Cardiac muscle cell (in vitro differentiated cells and primary cell): ENCODE measurements at places on chromosomes 11 and 22.

DNA sequence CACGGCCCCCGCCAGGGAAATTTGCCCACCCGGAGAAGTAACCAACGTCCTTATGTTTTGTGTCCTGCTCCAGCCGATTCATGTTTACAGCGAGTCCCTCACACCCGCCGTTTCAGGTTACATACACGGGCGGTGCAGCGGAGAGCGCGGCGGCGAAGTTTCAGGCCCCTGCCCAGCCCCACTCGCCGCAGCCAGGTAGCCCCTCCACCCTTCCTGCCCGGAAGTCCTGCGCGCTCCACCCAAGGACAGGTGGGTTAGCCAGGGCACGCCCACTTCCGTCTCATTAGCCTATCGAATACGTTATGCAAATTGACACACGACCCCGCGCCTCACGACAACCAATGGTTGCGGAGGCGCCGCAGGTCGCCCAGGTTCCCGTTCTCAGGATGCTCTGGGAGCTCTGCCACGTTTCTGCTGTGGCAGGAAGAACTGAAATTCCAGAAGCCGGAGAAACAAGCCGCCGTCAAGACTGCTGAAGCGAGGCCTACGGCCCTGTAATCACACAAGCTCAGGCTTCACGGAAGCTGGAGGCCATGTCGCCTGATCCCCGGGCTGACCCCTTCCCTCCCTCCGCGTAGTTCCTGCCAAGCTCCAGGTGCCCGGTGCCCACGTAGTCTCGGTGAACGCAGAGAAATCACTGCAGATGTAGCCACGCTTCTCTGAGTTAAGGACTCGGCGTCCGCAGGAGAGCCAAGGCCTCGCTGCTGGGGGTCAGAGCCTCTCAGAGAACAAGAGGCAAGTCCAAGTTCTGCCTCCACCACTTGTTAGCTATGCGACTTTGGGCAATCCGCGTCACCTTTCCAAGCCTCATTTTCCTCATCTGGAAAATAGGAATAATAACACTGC, 22.4 kb upstream of the MYH9 start:
- no peaks in the 10 kb centered on the region for H3K36me3 ChIP-seq
- peaks cover 10% of the 10 kb centered on the region for H3K4me1 ChIP-seq
- peak overlapping the region; percentile 98 for H3K27ac ChIP-seq
- DNase-seq, result peak; percentile 83
- no peaks in the 10 kb centered on the region for H3K27me3 ChIP-seq

DNA sequence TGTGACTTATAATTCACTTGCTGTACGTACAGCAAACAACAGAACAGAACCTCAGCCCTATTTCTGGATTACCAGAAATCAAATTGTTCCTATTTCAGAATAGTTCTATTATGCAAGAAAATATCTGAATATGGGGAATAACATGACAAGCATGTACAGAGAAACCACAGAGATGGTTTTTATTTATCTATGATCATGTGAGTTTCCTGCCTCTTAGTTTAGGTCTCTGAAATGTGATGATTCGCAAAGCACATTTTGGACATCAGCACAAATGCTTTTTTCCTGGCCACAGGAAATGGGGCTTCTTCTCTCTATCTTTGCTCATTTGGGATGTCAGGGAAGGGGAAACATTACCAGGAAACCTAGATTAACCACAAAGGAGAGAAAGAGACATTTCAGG, 266.7 kb upstream of the CTSC start:
- H3K27me3 ChIP-seq, result no peaks in the 10 kb centered on the region
- no peaks in the 10 kb centered on the region for H3K36me3 ChIP-seq
- H3K4me3 ChIP-seq, result no peak overlapping the region
- H3K4me1 ChIP-seq, result no peaks in the 10 kb centered on the region

- H3K27ac ChIP-seq, result no peak overlapping the region
- no peaks in the 10 kb centered on the region for H3K27me3 ChIP-seq
- no peaks in the 10 kb centered on the region for H3K4me1 ChIP-seq
- no peaks in the 10 kb centered on the region for H3K36me3 ChIP-seq
Measured at GRCh38 chr11:130817330-130817944, 98.8 kb downstream of the SNX19 start.

GRCh38 chr11:24903555-24903954, 406.7 kb downstream of the LUZP2 start:
- DNase-seq, result no peak
- no peak overlapping the region for H3K4me3 ChIP-seq
- no peaks in the 10 kb centered on the region for H3K27me3 ChIP-seq
- H3K4me1 ChIP-seq, result no peaks in the 10 kb centered on the region

GRCh38 chr11:109970516-109971183, 122.5 kb upstream of the ZC3H12C start:
- no peak for DNase-seq
- no peaks in the 10 kb centered on the region for H3K36me3 ChIP-seq
- H3K4me1 ChIP-seq, result peaks cover 22% of the 10 kb centered on the region
- H3K4me3 ChIP-seq, result no peak overlapping the region
- no peaks in the 10 kb centered on the region for H3K27me3 ChIP-seq

- H3K4me1 ChIP-seq, result peaks cover 2% of the 10 kb centered on the region
- no peaks in the 10 kb centered on the region for H3K27me3 ChIP-seq
- peaks cover 4% of the 10 kb centered on the region for H3K36me3 ChIP-seq
- H3K4me3 ChIP-seq, result no peak overlapping the region
- H3K27ac ChIP-seq, result no peak overlapping the region
Measured at GRCh38 chr11:75578977-75579376, 16.9 kb downstream of the SERPINH1 start.

GRCh38 chr11:96396637-96397036, 6.8 kb downstream of the JRKL start:
- H3K27me3 ChIP-seq, result no peaks in the 10 kb centered on the region
- no peaks in the 10 kb centered on the region for H3K36me3 ChIP-seq
- no peaks in the 10 kb centered on the region for H3K4me1 ChIP-seq
- DNase-seq, result no peak

- peak; percentile 76 for DNase-seq
- H3K36me3 ChIP-seq, result no peaks in the 10 kb centered on the region
- no peaks in the 10 kb centered on the region for H3K27me3 ChIP-seq
- peak overlapping the region; percentile 84 for H3K27ac ChIP-seq
Measured at GRCh38 chr11:121741351-121741760, 288.6 kb upstream of the SORL1-AS1 start.

DNA sequence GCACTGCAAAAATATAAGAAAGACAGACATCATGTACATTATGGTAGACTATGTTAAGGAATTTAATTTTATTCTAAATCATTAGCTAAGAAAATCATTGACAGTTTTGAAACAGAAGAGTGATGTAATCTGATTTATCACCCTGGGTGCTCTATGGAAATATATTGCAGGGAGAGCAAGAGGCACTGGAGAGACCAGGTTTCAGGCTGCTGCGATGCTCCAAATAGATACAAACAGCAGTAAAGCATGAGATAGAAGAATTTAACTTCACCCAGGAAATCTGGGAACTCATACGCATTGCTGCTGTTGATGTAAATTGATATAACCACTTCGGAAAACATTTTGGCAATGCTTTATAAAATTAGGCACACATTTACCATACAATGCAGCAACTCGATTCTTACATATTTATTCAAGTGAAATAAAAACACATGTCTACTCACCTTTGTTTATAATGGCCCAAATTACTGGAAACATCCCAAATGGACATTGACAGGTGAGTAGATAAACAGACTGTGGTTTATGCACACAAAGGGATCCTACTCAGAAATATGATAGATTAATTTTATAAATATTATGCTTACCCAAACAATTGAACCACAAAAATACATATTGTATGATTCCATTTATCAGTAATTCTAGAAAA, 535.1 kb upstream of the CHORDC1 start:
- H3K4me1 ChIP-seq, result no peaks in the 10 kb centered on the region
- no peaks in the 10 kb centered on the region for H3K27me3 ChIP-seq
- no peak for DNase-seq
- no peak overlapping the region for H3K4me3 ChIP-seq
- no peaks in the 10 kb centered on the region for H3K36me3 ChIP-seq
- no peak overlapping the region for H3K27ac ChIP-seq

DNA sequence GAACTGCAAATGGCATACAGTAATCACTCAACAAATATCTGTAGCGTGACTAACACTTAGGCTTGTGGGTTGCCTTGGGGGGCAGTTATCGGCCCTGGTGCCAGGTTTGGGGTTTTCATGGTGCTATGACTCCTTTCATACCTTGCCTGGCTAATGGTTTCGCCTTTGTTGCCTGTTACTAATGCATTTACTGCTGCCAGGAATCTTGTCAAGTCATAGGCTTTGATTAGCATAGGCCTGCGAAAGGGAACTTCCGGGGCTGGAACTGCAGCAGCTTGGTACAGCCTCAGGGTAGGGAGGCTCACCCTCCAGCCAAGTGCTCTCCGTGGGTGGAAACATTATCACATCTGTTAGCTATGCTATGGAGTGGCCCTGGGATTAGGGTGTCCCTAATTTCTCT, 13.2 kb downstream of the SLC25A18 start:
- H3K27ac ChIP-seq, result no peak overlapping the region
- peaks cover 5% of the 10 kb centered on the region for H3K4me1 ChIP-seq
- no peak overlapping the region for H3K4me3 ChIP-seq
- no peaks in the 10 kb centered on the region for H3K27me3 ChIP-seq
- peak; percentile 90 for DNase-seq
